Astrocyte of the hippocampus (primary cell): ENCODE measurements at places on chromosomes 4 and X.

DNA sequence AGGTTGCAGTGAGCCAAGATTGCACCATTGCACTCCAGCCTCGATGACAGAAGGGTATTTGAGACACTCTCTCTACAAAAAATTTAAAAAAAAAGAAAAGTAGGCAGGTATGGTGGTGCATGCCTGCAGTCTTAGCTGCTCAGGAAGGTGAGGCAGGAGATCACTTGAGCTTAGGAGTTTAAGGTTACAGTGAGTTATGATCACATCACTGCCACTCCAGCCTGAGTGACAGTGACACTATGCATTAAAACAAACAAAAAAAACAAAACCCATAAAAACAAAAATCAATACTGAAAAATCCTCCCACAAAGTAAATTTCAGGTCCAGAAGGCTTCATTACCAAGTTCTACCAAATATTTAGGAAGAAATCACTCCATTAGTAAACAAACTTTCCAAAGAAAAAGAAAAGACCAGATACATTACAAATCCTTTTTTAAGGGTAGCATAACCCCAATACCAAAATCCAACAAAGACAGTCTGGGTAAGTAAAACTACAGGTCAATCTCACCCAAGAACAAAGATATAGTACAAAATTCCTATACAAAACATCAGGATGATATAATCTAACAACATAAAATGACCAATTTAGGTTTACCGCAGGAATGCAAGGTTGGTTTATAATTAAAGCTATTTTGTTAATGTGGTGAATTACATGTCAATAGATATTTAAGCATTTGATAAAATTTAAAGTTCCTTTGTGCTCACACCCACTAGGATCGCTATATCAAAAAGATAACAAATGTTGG lies 11.7 kb downstream of the NELFA start:
- no peak for DNase-seq

DNA sequence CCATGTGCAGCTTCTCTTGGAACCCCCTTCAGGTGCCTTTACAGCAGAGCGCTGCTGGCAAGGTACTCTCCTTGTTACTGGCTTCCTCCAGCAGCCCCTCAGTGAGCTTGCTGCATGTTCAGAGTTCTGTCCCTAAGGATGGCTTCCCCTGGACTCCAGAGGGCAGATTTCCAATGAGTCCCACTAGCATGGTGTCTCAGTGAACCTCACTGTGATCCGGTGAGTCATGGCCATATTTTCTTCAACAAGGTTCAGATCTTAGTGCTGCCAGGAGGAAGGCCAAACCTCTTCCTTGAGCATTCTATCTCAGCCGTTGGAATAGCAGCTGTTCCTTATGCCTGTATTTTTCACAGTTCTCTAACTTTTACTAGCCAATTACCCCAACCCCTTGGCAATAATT lies 98.8 kb downstream of the CASK start:
- peak; percentile 22 for DNase-seq

- DNase-seq, result peak; percentile 83
Measured at GRCh38 chr4:92305148-92305877, 1.5 kb downstream of the GRID2 start.

DNA sequence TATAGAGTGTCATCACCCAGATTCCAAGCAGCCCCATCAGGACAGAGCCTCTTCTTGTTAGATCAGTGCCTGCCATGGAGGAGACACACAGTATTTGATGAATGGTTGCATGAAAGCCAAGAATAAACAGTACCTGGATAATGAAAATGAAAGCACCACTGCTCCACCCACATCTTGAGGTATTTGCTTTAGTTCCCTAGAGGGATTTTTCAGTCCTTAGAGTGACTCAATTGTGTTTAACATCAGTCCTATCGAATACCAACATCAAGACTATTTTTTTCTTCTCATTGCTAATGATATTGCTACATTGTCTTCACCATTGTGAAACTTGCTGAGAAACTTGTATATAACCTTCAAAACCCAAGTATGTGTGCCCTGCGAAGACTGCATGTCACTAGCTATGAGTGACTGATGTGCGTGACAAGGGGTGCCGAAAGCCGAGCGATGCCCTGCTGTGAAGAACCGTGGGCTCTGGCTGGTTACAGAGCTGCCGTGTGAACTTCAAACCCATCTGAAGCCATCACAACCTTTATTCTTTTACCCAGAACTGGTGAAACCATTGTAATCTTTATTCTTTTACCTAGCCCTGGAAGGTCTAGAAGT lies 211.3 kb upstream of the FAT1 start:
- DNase-seq, result no peak

- DNase-seq, result no peak
Measured at GRCh38 chr4:184757810-184758209, 23.9 kb upstream of the CENPU start.

DNA sequence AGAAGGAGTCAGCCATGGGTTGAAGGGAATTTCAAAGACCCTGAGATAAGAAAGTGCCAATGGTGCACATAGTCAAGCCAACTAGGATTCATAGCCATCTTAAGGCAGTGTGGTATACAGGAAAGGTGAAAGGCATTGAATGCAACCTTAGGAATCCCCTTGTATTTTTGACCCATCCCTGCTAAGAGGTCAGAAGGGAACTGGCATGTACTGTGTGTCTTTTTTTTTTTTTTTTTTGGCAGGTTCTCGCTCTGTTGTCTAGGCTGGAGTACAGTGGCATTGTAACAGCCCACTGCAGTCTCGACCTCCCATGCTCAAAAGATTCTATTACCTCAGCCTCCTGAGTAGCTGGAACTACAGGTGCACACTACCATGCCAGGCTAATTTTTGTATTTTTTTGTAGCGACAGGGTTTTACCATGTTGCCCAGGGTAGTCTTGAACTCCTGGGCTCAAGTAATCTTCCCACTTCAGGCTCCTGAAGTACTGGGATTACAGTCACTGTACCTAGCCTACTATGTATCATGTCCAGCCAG lies 40.8 kb downstream of the VSIG4 start:
- DNase-seq, result no peak

GRCh38 chr4:55125087-55125721 lies at the start of gene KDR:
Gene KDR, minus strand, starts transcription at chr4:55125595. Its CDS starts 302 bp downstream, at chr4:55125293.
- peak; percentile 83 for DNase-seq

DNA sequence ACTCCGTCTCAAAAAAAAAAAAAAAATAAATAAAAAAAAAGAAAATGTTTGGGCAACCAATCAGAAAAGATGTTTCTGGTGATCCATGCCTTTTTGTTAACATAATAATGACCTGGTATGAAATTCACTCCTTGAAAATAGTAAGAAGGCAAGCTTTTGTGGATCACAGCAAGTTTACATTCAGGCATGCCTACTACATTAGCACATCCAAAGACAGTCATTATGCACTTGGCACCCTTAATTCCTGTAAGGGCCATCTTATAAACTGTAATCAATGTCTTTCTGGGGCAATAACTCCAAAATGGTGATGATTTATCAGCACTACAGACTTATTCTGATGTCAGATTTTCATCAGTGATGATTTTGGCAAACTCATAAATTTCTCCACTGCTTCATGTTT lies 1871.6 kb upstream of the AGA start:
- DNase-seq, result no peak

DNA sequence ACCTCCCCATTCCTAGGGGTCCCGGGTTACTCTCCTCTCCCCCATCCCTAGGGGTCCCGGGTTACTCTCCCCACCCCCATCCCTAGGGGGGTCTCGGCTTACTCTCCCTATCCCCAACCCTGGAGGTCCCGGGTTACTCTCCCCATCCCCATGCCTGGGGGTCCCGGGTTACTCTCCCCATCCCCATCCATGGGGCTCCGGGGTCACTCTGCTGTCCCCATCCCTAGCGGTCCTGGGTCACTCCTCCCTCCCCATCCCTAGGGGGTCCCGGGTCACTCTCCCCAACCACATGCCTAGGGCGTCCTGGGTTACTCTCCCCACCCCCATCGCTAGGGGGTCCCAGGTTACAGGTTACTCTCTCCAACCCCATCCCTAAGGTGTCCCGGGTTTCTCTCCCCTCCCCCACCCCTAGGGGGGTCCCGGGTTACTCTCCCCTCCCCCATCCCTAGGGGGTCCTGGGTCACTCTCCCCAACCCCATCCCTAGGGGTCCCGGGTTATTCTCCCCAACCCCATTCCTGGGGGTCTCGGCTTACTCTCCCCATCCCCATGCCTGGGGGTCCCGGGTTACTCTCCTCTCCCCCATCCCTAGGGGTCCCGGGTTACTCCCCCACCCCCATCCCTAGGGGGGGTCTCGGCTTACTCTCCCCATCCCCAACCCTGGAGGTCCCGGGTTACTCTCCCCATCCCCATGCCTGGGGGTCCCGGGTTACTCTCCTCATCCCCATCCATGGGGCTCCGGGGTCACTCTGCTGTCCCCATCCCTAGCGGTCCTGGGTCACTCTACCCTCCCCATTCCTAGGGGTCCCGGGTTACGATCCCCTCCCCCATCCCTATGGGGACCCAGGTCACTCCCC lies 821 bp downstream of the ASMTL start:
- no peak for DNase-seq

DNA sequence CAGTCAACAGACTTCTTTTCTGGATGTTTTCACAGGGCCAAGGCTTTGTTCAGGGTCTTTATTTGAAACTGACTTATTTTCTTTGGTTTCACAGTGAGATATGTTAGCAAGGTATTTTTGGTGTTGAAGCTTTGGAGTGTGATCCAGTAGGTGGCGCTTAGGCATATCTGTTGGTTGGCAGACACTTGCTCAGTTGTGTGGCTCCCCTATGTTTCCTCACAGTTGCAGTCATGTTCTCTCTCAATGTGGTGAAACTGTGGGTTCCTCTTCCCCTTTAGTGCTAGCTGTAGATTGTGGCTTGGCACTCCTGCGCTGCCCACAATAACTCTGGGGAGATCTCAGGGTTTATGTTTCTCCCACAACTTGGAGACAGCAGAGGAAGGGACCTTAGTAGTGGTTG lies 460.8 kb downstream of the SLITRK2 start:
- peak; percentile 2 for DNase-seq

DNA sequence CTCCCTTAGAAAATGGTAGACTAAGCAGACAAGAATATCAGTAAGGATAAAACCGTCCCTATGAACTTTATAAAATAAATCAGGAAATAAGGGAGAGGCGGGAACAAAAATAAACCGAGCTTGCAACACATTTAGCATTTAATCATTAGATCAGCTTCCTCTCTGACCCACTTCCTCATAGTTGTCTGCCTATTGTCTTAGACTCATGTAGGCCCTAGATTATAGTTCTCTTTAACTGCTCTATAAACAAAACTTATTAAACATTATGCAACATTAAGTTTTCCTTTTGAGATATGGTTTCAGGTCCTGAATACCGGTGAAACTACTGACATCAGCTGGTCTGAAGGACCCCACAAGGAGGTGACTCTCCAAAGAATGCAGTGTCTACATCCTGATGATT lies 15.8 kb upstream of the SRD5A3 start:
- no peak for DNase-seq

GRCh38 chr4:142683997-142684396 lies 162.1 kb downstream of the INPP4B start:
- peak; percentile 16 for DNase-seq

DNA sequence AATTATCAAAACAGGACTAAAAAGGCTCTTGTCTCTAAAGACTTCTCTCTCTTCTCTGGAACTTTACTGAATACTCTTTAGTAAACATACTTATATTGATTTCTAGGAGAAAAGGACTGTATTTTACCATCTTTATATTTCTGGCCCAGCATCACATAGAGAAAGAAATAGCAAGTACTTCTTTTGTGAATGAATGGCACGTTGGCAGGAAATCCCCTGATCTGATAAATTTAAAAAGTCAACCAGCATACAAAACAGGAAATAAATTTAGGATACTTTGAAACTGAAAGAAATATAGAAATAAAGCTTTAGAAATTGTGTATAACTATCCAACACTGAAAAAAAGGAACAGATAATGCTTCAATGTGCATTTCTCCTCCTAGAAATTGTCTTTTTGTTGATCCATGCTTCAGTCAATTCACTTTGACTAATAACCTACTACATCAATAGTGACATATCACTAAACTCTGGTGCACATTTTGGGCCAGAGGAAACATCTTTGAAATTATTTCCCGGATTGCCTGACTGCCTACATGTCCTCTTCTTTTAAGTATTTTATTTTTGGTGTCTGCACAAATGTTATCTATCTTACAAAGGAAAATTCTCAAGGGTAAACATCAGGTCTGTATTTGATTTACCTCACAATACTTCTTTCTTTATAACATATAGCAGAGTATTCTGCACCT lies 183.5 kb upstream of the FSTL5 start:
- DNase-seq, result no peak

- no peak for DNase-seq
Measured at GRCh38 chrX:19615361-19615910, 100.1 kb upstream of the MAP3K15 start.

DNA sequence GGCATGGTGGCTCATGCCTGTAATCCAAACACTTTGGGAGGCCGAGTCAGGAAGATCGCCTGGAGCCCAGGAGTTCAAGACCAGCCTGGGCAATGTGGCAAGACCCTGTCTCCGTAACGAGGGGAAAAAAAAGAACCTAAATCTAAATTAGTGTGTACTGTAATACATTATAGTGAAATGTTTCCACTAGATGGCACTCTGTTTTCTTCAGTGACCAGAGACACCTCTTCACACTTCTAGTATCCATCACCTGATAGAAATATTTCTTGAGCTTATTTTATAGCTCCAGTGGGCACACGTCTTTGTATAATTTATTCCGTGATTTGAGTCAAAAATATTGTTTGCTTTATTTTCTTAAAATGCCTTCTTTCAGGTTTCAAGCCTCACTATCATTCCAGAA lies 600.9 kb upstream of the DIPK2B start:
- peak; percentile 33 for DNase-seq

DNA sequence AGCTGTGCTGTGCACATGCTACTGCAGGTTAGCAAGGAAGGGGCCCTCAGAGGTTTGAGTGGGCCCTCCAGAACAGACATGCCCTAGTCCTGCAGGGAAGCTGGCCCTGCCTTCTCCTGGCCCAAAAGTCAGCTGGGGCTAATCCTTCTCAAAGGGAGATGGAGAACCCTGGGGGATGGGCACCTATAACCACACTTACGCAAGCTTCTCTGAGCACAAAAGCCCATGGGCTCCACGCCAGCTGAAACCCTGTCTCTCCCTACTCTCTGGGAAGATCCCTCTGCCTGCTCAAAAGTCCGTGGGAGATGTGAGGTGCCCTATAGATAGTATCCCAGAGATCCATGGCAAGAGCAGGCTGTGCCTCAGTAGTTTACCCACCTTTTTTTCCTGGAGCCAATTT lies 58.9 kb upstream of the DKK2 start:
- no peak for DNase-seq

- DNase-seq, result no peak
Measured at GRCh38 chrX:153984351-153985178, 12.0 kb downstream of the TMEM187 start.

- DNase-seq, result peak; percentile 29
Measured at GRCh38 chrX:16882169-16882568, 12.0 kb upstream of the RBBP7 start.
